Stimulated activated CD4-positive, alpha-beta T cell treated with anti-CD3 and anti-CD28 coated beads, Interleukin-1b, Interleukin-23, amount 100 ng/mL, for 48 hours (primary cell): ENCODE measurements at places on chromosomes 16 and 17.

DNA sequence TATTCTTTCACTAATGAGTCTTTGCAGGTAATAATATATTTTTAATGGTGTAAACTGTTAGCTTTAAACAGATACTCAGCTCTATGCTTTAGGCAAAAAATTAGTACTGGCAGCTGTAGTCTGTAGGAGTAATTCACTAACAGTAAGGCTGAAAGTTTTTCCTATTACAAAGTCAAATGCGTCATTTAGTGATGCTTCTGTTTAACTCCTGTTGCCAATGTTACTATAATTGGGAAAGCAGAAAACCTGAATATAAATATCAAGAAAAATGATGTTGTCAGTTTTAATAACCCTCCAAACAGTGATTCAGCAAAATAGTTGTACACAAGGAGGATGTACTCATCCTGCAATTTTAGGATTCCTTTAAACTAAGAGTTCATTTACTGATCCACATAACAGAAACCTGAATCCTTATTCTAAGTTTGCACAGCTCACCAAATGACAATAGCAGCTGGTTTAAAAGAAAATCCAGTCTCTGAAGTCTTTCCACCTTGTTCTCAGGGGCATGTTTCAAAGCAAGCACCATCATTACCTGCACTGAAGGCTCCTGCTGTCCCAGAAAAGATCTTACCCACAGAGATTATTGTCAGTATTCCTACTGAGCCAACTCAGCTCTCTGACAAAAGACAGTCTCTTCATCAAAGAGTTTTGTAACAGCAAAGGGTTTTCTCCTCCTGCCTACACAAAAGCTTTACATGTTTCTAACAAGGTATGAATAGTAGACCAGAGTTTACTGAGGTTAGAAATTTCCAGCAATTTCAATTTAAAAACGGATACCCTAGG is 4.2 kb downstream of the CDR2 start:
- no peak for DNase-seq

DNA sequence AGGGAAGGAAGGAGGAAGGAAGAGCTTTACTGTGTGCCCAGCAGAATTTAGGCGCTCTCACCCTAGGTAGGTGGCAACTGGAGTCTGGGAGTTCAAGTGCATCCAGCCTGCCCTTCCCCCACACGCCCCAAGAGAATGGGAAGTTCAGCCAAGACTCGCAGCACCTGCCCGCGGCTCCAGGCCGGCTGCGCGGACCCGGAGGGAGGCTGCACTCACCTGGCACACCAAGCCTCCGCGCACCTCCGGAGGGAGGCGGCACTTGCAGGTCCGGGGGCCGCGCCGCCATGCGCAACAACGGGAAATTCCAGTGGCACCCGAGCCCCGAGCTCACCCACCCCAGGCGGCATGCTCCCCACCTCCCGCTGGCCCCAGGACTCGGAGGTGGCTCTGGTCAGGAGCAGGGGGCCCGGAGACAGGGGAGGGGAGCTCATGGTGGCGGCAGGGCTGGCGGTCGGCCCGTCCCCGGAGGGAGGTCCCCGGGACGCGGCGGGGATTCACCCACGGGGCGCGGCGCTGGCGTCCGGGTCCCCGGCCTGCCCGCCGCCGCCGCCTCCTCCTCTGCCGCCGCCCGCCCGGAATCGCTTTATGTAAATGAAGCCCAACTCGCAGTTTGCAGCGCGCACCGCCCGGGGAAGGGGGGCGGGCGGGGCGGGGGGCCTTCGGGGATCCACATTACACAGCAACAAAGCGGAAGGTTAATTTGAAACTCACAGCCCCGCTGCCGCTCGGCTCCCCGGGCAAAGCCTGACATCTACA is at the start of gene ZFHX3:
TSS of gene ZFHX3 (minus strand) at position 593 of the 756 bp plus-strand sequence. CDS start 87,983 bp downstream, outside the sequence.
- DNase-seq, result no peak

DNA sequence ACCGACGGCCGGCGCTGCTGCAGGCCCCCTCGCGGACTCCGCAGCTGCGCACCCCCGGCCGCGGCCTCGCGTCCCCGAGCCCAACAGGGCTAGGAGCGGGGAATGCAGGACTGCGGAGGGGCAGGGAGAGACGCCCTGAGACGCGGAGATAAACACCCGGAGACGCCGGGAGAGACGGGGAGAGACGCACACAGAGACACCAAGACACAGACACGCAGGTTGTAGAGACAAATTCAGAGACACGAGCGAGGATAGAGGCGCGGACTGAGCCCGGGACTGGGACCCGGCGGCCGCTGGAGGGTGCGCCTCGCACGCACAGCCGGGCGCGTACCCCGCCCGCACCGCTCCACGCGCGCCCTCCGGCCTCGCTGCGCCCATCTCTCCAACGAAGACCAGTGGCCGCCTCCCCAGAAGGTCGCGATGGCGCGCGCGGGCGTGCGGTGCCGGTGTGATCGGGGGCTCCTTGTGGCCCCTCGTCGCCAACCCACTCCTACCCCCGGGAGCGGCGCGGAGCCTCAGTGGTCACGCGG is 902 bp downstream of the STAC2 start:
- no peak for DNase-seq

DNA sequence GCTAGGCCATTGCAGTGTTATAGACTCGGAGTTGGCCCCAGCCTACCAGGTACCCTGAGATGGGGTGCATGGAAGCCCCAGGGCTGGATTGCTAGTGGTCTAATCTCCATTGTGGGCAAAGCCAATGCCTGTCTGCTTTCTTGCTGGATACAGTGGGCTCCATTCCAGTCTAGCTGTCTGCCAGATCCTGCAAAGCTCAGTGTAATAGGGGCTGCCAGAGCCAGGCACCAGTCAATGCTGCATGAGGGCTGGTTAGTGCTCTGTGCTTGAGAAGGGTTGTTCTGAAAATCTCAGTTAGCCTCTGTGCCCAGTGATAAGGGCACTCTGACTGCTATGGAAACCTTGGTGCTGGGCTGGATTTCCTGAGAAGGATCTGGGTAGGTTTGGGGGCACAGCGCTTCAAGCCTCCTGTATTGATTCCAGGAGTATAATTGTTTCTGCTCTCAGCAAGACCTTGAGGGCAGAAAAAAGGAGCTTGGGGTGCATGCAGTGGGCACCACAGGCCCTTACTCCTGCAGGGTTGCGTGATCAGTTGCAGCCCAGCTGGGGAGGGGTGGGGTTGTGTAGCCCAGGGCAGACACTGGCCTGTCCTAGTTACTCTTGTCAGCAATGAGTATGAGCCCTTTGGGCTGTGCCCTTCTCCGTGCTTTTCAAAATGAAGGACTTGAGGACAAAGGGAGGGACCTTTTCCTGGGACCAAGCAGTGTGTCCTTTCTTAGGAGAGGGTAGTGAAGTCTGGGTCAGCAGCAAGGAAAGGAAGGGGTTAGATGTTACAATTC is 19.0 kb downstream of the SMPD3 start:
- DNase-seq, result no peak

- DNase-seq, result no peak
Measured at GRCh38 chr17:6366221-6366666, 68.7 kb downstream of the AIPL1 start.

DNA sequence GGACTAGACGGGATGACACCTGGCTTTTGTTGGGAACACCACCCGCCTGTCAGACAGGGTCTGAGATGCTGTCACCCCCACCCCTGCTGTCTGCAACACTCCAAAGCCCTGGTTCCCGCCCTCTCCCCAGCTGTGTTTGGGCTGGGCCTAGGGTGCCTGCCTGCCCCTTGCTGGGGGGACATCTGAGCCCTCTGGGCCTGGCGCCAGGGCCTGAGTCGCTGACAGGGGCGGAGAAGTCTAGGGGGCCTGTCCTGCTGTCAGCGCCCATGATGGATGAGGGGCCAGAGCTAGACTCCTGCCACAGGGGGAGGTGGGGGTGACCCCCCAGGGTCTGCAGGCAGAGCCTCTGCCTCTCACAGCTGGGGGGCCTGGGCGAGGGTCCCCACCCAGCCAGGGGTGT is 7.6 kb upstream of the PKMYT1 start:
- DNase-seq, result no peak

DNA sequence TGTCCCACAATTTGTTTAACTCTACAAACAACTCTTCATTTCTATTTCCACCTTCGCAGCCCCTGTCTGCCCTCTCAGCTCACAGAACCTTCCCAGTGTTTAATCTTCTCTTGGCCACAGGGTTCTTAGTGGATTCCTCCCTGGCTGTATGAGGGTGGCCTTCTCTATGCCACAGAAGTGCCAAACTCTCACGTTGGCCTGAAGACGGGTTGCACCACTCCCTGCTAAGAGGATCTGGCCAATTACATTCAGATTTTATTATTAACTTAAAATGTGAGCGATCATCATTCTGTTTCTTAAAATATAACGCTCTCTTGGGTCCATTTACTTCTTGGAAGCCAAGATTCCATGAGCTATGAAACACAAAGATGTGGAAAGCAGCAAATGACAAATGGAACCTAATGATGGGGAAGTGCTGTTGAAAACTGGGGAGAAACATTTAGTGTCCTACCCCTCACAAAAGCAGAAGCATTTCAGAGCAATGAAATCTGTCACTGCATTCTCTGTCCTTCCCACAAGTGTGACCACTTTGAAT is 91.3 kb upstream of the NOG start:
- DNase-seq, result no peak

GRCh38 chr17:76274112-76274956 is 9.2 kb downstream of the UBALD2 start:
- no peak for DNase-seq

DNA sequence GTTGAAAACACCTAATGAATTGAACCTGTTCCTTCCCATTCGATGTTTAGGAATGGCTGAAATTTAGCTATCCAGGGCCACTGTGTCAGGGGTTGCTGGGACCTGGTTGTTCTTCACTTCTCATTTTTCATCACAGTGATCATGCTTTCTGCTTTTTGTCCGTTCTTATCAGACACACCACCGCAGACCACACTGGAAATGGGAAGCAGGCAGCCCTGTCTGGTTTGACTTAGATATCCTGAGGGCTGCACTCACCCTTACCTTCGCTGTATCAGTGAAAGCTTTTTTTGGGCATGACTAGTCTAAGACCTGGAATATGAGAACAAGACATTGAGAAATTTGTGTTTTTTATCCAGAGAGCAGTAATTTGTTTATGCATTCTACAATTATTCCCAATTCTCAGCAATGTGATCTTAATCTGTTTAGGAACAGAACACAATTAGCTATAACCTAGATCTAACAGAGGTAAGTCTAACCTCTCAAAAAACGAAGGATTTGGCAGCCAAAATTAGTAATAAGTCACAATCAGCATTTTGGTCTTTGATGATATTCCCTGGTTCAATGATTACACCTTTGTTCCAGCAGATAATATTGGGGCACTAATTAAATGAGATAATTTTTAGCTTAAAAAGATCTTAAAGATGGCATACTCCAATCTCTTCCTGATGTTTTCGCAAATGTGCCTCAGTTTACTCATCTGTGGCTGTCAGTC is 126.0 kb upstream of the GOT2 start:
- no peak for DNase-seq

DNA sequence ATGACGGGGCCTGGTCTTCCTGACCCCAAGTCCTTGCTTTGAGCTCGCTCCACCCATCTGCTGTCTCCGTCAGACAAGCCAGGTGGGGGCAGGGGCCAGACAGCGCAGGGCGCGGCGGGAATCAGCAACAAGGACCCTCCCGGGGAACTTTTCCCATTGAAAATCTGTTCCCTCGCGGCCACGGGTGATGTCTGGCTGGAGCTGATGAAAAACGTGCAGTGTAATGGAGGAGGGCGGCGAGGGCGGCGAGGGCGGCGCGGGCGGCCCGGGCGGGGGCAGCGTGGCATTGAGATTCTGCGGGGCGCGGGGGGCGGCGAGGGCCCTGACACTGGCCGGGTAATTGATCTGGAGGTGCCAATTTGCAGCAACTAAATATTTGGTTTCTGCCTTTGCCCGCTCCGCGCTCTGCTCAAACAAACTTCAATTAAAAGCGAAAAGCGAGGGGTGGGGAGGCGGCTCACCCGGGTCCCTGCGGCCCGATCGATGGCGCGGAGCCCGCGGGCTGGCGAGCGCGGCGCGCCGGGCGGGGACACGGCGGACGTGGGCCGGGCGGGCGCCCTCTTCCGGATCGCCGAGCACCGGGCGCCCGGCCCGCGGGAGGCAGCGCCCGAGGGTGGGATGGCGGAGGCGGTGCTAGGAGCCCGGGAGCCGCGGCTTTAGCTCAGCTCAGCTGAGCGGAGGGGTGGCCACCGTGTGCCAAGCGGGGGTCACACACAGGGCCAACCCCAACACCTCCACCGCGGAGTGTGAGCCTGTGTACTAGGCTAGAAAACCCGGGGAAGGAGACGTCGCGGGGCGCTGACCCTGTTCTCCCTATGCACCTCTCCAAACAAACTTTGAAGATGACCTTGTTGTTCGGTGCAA is 32.4 kb downstream of the DCAKD start:
- DNase-seq, result peak; percentile 13

GRCh38 chr16:71564335-71564967 is 12.4 kb downstream of the TAT start:
- no peak for DNase-seq
